ENCODE measurements at places on chromosomes 5 and 9.

DNA sequence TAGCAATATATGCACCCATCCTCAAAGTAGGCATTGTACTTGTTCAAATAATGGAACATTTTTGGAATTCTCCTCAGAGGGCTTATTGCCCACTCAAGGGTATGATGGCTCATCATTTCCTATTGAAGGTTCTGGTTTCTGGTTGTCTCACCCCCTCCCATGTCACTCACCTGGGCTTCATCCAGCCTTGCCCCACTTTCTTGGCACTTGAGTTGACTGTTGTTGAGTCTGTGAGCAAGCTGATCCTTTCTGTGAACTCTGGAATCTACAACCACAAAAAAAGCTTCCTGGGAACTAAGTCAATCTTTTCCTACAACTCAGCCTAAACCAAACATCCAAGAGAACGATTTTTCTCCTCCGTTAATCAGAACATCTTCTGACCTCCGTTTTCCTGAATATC is 73.9 kb upstream of the ANKH start:
- DNase-seq, result no peak

GRCh38 chr5:94796586-94796985 is 178.1 kb downstream of the SLF1 start:
- no peak for DNase-seq

GRCh38 chr9:128323212-128323730 is 632 bp downstream of the COQ4 start:
- DNase-seq, result peak; percentile 6

GRCh38 chr5:38341056-38341455 is 82.7 kb downstream of the EGFLAM start:
- no peak for DNase-seq

DNA sequence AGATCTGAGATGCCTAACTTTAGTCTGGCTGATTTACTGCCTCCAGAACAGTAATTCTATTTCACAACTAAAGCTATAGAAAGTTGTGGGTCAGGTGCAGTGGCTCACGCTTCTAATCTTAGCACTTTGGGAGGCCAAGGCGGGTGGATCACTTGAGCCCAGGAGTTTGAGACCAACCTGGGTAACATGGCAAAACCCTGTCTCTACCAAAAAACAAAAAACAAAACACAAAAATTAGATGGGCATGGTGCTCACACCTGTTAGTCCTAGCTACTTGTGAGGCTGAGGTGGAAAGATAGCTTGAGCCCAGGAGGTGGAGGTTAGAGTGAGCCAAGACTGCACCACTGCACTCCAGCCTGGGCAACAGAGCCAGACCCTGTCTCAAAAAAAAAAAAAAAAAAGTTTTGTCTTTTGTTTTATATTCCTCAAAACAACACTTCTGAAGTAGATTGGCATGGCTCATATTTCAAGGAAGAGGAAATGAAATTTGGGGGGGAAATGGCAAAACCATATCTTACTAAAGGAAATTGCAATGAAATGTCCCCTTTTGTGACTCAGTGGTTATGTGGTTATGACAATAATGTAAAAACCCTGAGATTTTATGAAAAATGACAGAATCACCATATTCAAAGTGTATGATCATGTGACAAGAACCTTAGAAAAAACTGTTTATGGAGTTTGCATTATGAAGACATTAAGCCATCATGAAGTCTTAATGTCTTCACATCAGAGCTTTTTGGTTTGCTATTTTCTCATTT is 16.2 kb downstream of the FNBP1 start:
- DNase-seq, result no peak

GRCh38 chr5:54344653-54345052 is 34.3 kb upstream of the ARL15 start:
- DNase-seq, result no peak

DNA sequence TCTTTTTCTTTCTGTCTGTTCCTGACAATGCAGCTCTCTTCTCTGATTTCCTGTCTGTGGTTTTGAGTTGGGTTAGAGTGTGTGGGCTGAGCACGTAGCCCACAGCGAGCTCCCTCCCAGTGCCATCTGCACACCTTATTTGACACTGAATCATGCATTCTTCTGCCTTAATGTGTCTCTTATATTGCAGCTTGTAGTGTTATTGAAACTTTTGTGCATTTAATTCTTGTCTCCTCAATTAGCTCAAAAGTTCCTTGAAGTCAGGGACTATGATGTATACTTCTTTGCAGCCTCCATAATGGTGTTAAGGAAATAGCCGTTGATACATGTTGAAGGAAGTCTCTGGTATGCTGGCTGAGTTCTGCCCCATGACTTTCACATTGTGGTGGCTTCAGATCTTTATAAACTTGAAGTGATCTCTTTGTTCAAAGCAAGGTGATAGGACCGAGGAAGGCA is 576.2 kb upstream of the CLINT1 start:
- DNase-seq, result peak; percentile 15

- DNase-seq, result no peak
Observed at GRCh38 chr9:80806671-80807070, 882.7 kb downstream of the TLE1 start.
